IPS DF 19.7 (cell line): ENCODE measurements at places on chromosomes 5 and 9.

GRCh38 chr5:8700671-8701070, 831.7 kb downstream of the MTRR start:
- DNase-seq = no peak

DNA sequence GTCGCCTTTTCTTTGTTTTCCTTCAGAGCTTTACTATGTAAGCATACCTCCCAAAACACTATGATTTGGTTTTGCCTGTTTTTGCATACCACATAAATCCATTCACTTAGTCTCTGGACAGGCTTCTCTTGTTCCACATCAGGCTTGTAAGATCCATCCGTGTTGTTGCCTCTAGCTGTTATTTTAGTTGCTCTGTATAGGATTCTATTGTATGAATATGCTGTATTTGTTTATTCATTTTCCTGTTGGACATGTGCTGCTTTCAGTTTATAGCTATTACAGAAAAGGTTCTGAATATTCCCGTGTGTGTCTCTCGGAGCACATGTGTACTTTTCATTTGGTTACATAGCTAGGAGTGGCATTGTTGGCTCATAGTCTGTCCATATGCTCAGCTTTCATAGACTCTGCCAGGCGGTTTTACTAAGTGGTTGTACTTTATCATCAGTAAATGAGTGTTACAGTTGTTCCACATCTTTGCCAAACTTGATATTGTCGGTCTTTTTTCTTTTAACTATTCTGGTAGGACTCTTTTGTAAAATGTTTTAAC, 41.8 kb downstream of the NUP214 start:
- DNase-seq = no peak

- no peak for DNase-seq
These were observed 41.7 kb upstream of the ZNF354B start for GRCh38 chr5:178818094-178818493.

- no peak for DNase-seq
These were observed 47.2 kb downstream of the GLDC start for GRCh38 chr9:6598249-6598725.

GRCh38 chr5:127326431-127326830, 35.8 kb downstream of the MEGF10 start:
- no peak for DNase-seq

DNA sequence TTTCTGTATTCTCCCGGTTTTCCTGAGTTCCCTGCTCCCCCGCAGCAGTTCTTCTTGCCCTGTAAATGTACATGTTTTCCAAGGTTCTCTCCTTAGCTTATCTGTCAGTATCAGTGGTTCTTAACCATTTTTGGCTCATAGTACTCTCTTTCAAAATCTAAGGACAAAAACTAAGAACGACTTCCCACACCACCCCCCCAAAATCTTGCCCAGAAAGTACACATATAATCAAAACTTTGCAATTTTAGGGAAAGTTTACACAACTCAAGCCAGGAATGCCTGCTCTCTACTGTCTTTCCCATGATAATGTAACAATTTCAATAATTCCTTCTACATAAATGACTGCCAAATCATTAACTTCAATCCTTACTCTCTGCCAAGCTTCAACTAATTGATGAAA, 4.5 kb downstream of the DCAF12 start:
- no peak for DNase-seq

DNA sequence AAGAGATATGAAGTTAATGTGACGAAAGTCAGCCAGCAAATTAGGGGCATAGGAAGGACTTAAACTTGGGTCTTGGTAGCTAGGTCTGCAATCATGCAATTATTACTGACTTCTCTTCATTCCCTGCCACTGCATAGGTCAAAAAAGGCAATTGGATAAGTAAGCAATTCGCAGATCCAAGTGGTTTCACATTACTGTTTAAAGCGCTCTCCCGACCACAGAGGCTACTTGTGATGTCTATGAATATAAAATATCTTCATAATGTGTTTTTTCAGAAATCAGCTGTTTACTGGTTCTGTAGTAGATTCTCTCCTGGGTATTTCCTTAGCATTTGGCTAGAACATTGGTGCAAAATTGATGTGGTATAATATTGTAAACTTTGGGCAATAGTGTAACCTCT, 174.7 kb upstream of the PTGER4 start:
- no peak for DNase-seq

DNA sequence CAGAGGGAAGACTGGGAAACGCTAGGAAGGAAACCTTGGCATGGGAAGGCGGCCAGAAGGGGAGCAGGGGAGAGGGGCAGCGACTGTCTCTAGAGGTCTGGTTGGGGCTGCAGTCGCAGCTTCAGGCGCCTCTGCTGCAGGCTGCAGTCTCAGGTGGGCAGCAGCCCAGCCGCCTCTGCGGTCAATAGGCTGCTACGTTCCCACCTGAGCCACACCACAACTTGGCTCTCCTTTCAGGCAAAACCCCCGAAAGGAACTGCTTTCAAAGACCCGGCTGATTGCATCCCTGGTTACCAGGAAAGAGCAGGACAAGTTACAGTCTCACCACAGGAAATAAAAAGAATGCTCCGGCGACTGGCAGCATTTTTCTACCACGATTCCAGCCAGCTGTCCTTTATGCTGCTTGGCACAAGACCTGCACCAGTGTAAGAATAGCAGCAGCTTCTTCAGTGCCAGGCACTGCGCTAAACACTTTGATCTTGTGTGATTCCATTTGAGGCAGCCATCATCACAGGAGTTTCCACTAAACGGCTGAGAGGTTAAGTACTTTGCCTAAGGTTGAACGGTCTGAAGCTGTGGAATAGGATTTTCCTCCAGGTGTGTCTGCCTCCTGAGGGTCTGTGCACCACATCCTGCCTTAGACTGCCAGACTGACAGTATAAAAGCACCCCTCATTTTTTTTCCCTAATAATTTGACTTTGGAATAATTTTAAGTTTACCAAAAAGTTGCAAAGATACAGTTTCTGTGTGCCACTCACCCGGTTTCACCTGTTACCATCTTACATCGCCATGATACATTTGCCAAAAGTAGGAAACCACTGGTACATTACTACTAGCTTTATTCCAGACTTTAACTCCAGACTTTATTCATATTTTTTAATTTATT, 7.5 kb downstream of the RPS14 start:
- no peak for DNase-seq

- DNase-seq = no peak
These were observed 464.4 kb upstream of the SEMA6A start for GRCh38 chr5:117039035-117039434.

DNA sequence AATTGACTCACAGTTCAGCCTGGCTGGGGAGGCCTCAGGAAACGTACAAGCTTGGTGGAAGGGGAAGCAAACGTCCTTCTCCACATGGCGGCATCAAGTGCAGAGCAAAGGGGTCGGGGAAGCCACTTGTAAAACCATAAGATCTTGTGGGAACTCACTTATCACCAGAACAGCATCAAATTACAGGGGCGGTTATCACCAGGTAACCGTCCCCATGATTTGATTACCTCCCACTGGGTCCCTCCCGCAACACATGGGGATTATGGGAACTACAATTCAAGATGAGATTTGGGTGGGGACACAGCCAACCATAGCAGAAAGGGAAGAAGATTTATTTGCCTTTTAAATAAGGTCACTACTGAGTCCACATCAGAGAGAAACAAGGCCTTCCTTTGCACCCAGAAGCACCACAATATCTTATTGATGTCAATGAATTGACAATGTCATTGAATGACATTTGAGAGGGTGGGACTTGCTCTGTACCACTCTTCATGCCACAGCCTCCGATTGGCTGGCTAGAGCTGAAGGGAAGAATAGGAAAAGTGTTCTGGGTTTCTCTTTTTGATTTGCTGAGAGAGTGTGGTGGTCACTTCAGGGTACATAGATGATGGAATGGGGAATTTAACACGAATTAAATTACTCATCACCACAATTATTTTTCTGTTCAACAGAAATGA, 11.0 kb downstream of the SKP2 start:
- no peak for DNase-seq

DNA sequence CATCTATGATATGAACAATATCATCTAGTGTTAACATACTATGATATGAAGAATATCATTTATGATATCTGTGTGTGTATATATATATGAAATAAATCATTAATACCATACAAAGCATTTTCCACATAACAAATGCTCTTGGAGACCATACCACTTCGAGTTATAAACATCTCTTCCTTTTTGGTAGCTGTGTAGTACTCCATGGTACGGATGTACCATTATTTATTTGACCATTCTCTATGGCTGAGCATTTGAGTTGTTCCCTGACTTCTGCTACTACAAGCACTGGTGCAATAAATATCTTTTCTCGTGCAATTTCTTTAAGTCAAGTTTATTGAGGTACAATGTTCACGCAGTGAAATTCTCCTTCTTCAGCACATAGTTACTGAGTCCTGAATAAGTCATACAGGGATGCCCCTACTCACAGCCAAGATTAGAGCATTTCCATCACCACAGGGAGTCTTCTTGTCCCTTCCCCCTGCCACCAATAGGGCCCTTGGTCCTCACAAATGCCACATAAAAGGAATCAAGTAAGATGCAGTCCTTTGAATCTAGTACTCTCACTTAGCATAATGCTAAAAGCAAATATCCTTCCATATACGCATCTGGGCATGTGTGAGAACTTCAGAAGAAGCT, 75.2 kb upstream of the SLC25A48 start:
- DNase-seq = no peak

DNA sequence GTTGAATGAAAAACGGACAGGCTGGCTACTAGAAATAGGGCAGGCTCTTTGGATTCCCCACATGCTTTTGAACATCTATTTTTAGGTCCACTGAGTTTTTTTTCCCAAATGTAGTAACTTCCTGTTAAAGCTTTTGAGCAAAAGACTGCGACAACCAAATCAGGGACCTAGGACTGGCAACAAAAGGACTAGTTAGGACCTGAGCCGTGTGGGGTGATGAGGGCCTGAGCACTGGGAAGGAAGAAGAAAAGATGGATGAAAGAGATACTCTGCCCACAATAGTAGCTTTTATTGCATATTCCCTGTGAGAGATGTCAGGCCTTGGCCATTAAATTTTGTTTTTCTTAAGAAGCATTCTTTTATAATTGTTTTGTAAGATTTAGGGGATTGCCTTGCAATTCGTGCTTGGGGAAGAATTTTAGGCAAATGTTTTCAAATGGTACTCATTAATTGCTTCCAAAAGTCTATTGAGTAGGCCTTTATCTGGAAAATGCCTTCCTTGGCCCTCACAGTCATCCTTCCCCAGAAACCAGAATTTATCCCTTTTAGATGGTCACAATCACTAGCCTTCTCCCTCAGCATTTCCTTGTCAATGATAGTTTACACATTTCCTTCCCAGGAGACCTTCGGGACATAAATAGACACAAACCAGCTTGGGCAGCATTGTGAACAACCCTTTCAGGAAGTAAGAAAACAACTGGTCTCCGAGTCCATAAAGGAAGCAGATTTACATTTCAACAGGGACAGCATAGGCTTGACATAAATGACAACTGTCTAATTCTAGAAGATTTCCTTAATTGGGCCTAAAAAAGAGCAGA, 166.5 kb downstream of the RMI1 start:
- no peak for DNase-seq

DNA sequence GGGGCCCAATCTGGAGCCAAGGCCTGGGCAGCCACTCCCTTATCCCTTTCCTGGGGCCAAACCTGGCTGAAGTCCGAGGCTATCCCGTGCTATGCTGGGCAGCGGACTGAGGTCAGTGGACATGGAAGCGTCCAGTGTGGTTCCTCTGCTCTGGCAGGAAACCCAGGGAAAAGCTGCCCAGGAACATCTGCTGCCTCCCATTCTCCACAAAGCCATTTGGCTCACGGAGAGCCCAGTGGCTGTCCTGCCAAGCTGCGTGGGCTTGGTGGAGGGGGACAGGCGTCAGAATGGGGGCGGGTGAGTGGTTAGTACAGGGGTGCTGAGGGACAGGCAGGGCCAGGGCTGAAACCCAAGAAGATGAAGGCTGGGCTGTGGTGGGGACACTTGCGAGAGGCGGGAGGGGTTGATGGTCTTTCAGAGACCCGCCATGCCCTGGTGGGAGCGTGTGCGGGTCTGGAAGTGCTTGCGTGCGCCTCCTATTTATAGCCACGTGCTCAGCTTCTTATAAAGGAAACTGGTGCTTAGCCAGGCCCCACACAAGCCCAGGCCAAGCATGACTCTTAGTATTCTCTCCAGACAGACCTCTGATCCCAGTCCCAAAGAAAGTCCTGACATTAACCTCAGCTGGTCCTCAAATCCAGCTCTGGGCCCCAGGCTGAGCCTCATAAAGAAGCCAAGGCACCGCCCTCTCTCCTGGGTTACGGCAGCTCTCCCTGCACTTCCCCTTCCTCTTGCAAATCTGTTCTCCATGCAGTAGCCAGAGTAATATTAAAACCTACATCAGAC, 9.4 kb upstream of the SLC6A7 start:
- DNase-seq = no peak

DNA sequence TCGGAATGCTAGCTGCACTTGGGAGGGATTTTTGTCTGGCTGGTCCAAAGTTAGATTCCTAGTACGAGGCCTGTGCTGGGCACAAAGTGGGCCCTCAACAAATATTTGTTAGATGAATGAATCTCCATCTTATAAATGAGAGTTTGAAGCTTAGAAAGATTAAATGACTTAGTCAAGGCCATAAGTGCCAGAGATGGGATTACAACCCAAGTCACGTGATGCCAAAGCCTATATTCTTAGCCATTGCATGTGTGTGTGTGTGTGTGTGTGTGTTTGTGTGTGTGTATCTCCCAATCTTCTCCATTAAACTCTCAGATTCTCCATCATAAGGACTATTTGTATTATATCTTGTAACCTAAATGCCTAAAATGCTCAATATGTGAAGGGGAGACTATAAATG, 130.8 kb upstream of the MAP1B start:
- no peak for DNase-seq

- DNase-seq = no peak
These were observed at the start of gene HMHB1 for GRCh38 chr5:143812085-143812705. TSS of gene HMHB1 (plus strand) at chr5:143812161.

DNA sequence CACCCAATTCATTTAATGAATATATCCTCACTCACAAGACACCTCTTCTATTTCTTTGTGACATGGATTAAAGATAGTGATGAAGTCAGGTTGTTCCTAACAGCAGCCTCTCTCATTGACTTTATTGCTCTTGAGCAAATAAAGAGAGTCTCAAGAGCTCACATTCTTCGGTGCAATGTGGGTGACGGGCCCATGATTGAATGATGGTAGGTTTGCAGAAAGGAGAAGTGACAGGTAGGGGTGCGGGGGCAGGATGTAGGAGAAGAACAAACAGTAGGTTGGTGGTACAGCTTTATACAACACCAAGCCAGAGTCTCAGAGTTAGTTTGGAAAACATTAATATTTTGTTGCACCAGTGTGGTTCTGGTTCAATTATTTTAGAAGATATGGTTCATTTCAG, 122.2 kb downstream of the SLIT3 start:
- DNase-seq = no peak

- no peak for DNase-seq
These were observed 61.1 kb downstream of the TMOD1 start for GRCh38 chr9:97562542-97562941.

DNA sequence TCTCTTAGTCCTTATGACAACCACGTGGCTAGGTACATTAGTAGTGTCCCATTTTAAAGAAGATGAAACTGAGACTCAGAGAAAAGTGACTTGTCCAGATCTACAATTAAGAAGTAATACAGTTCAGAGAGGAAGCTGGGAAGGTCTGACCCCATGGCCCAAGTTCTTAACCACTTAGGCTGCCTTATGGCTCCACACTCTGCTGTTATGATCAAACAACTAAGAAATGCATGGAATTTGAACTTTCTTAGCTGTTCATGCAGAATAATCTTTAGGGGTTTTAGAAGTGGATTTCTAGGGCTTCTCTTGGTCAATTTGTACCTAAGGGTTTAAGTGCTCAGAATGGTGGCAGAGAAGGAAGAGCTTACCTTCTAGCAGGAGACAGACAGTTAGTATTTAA, 128.0 kb upstream of the MSX2 start:
- no peak for DNase-seq

GRCh38 chr9:116737152-116737546, 50.0 kb downstream of the TRIM32 start:
- DNase-seq = peak; percentile 57
